ENCODE measurements at places on chromosomes 3 and 15.

GRCh38 chr15:98935736-98936135 lies 71.9 kb downstream of the PGPEP1L start:
- DNase-seq: no peak

GRCh38 chr15:85579957-85580694 lies 199.7 kb downstream of the AKAP13 start:
- no peak for DNase-seq

GRCh38 chr3:45012577-45012976 lies 13.5 kb upstream of the CLEC3B start:
- no peak for DNase-seq

DNA sequence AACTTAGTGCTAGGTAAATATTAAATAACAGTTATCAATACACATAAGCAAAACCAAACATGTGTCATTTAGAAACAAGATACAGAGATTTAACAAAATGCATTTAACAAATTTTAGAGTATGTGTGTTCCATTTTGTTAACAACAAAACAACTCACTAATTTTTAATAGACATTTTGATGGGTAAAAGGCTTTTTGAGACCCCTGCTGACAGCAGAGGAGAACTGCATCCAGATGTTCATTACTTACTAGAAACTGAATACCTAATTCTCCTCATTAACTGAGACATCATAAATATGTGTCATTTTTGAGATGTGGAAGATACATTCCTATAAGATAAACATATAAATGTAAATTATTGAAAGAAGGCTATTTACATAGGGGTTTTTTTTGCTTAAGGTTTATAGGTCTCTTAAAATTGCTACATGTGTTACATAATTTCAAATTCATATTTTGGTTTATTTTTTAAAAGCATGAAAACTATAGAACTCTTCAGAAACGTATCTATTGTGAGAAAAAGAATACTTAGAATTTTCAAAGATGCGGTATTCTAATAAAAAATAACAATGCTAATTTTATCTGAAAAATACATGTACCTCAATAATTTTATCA lies 1009.8 kb downstream of the TUSC7 start:
- DNase-seq: no peak

- DNase-seq: no peak
Measured at GRCh38 chr3:65953881-65954733, 84.6 kb downstream of the MAGI1 start.
